ENCODE measurements at places on chromosomes 12 and 14. TPM values are rescaled to one million over a fixed set of nuclear protein-coding genes. Genes with fewer than 3 reads are reported as not detected.

The SYT1 gene
- not detected for total RNA-seq

The NOXRED1 gene
- 0.45 TPM for total RNA-seq

The RIMBP2 gene
- not detected for total RNA-seq

The MYH6 gene
- not detected for total RNA-seq

The ACOT4 gene
- total RNA-seq: 0.84 TPM

The KRT2 gene
- total RNA-seq: not detected

The OAS2 gene
- total RNA-seq: 59.2 TPM

The CIROP gene
- total RNA-seq: not detected

The CEBPE gene
- not detected for total RNA-seq

The LMNTD1 gene
- not detected for total RNA-seq

The SCYL2 gene
- 33.3 TPM for total RNA-seq

The SDR9C7 gene
- not detected for total RNA-seq

The NGB gene
- total RNA-seq: not detected

The ADAMTS20 gene
- total RNA-seq: not detected

The TSHR gene
- total RNA-seq: not detected

The CIDEB gene
- 6.8 TPM for total RNA-seq

The TMEM253 gene
- not detected for total RNA-seq

The WSCD2 gene
- not detected for total RNA-seq

The SCNN1A gene
- total RNA-seq: not detected

The PRPH gene
- total RNA-seq: not detected

The HOXC13 gene
- not detected for total RNA-seq

The TSPAN11 gene
- not detected for total RNA-seq

The C14orf180 gene
- total RNA-seq: not detected

The SYNDIG1L gene
- not detected for total RNA-seq

The RFX4 gene
- not detected for total RNA-seq

The PLEKHG3 gene
- 30.3 TPM for total RNA-seq

The RGS6 gene
- total RNA-seq: 0.08 TPM

The ASCL1 gene
- total RNA-seq: not detected
